ENCODE measurements at places on chromosomes 1 and 21. TPM values are rescaled to one million over a fixed set of nuclear protein-coding genes. Genes with fewer than 3 reads are reported as not detected.

DNA sequence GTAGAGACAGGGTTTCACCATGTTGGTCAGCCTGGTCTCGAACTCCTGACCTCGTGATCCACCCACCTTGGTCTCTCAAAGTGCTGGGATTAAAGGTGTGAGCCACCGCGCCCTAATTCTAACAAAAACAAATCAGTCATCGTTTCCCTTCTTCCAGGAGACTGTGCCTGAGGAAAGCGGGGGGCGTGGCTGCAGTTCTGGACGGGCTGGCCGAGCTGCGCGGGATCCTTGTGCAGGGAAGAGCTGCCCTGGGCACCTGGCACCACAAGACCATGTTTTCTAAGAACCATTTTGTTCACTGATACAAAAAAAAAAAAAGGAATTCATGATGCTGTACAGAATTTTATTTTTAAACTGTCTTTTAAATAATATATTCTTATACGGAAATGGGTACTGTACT is 104.2 kb downstream of the WDR4 start:
- no peak for DNase-seq

DNA sequence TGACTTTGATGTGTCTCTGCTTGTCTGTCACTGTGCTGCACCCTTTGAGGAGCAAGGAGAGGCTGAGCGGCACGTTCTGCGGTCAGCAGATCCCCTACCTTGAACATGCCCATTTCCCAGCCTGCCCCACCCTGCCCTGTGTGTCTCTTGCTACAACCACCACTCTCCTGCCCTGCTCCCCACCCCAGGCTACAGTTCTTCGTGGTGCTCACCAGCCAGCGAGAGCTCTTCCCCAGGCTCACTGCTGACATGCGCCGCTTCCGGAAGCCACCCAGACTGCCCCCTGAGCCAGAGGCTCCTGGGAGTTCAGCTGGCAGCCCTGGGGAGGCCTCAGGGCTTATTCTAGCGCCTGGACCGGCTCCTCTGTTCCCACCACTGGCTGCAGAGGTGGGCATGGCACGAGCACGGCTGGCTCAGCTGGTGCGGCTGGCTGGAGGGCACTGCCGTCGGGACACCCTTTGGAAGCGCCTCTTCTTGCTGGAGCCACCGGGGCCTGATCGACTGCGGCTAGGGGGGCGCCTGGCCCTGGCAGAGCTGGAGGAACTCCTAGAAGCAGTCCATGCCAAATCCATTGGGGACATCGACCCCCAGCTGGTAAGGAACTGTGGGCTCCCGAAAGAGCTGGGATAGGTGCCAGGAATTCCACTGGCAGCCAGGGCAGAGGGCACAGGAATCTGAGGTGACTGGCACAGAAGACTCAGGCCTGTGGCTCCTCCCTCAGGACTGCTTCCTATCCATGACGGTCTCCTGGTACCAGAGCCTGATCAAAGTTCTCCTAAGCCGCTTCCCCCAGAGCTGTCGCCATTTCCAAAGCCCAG is 5.6 kb downstream of the HYI start:
- DNase-seq = no peak

DNA sequence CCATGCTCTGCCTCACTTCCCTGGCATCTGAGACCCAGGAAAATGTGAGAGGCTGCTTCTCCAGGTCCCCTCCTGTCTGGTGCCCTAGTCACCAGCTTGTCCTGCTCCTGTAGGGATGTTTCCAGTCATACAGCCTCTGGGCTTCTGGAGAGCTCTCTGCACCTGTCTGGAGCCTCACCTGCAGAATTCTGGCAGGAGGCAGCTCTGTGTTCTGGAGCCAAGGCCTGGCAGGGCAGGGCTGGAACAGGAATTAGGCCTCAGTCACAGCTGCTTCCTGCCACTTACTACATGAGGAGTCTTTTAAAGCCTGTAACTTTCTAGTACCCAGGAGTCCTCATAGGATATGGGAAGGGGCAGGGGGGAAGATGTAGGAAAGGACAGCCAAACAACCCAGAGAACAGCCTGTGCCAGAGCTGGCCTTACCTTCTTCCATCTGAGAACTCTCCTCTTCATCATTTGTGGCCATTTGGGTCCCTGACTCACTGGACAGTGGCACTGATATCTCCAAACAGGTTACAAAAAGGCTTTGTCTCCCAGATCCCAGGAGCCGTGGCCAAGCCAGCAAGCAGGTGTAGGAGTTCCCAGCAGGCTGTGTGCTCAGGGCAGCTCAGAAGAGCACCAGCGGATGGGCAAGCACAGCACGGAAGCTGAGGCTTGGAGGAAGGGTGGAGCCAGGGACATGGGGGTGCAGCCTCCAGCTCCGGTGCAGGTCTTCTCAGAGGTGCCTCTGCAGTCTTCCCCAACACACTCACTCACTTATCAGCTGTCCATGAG is 31.4 kb upstream of the ARTN start:
- no peak for DNase-seq

DNA sequence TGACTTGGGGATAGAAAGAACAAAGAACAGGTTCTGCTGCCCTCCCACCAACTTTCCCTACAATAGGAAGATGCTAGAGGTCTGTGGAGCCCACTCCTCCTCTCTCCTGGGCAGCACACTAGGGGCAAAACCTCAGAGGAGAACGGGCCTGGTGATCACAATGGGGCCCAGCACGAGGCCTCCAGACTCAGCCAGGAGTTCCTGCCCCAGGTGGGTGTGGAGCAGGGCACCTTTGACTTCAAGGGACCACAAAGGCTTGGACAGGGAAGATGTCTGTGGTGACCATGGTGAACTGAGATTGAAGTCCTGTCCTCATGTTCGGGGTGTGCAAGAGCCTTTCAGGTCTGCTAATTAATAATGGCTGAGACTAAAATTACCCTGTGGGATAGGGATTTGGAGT is 88.8 kb downstream of the LAMC2 start:
- no peak for DNase-seq

Gene A3GALT2
- not detected for total RNA-seq

Gene SPRR2B
- total RNA-seq = not detected

Gene GPR37L1
- total RNA-seq = not detected

All from esophagus squamous epithelium (tissue), 5 donors.